Peyer's patch (tissue), 4 donors: ENCODE measurements at places on chromosomes 7 and 10. TPM values are rescaled to one million over a fixed set of nuclear protein-coding genes. Genes with fewer than 3 reads are reported as not detected.

DNA sequence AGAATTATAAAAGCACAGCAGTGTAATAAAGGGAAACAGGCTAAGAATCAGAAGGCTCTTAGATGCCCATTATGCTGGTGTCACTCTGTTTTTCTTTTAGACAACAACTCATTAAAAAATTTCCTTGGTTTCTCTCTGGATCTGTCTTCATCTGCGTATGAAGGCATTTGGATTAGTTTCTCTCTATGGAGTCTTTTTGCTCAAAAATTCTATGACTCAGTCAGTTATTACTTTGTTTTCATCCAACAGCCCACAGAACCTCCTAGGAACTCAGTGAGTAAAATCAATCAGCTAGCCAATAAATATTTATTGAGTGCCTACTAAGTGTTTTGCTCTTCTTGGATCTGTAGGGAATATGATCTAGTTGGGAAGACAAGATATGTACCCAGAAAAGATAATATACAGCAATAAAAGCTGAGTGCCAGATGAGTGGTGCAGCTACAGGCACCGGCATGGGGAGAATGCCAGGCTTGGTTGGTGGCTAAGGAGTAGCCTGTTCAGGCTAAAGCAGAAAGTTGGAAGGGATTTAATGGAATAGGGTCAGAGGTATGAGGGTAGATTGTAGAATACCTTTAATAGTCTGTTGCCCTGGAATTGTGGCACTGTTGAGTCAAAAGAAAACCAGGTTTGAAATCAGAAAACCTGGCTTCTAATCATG, 156.2 kb downstream of the LRRC4 start:
- H3K36me3 ChIP-seq: no peaks in the 10 kb centered on the region
- H3K4me3 ChIP-seq: no peak overlapping the region
- no peaks in the 10 kb centered on the region for H3K4me1 ChIP-seq

LEP gene
- not detected for total RNA-seq

GRCh38 chr10:90587081-90587491, 270.8 kb downstream of the HTR7 start:
- no peaks in the 10 kb centered on the region for H3K4me1 ChIP-seq
- no peaks in the 10 kb centered on the region for H3K36me3 ChIP-seq
- H3K4me3 ChIP-seq: no peak overlapping the region
- no peak overlapping the region for H3K27ac ChIP-seq
- H3K27me3 ChIP-seq: no peaks in the 10 kb centered on the region
- no peak for DNase-seq

DNA sequence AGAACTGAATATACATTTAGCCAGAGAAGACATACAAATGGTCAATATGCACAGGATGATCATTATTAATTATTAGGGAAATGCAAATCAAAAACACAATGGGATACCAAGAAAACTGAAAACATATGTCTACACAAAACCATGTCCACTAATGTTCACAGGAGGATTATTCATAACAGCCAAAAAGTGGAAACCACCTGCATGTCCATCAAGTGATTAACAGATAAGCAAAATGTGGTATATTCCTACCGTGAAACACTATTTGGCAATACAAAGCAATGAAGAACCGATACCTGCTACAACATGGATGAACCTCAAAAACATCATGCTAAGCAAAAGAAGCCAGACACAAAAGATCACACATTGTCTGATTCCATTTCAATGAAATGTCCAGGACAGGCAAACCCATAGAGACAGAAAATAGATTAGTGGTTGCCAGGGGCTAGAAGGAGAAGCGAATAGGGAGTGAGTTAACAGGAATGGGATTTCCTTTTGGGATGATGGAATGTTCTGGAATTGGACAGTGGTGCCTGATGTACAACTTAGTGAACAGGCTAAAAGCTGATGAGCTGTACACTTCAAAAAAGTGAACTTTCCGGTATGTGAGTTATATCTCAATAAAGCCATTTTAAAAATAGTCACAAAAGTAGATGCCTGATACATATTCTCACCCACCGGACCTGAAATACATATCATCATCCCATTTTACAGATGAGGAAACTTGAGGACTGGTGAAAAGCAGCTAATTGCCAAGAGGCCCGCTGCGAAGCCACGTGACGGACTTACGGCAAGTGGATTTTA, 33.6 kb downstream of the HIPK2 start:
- DNase-seq: no peak
- no peak overlapping the region for H3K27ac ChIP-seq
- H3K27me3 ChIP-seq: no peaks in the 10 kb centered on the region
- no peaks in the 10 kb centered on the region for H3K4me1 ChIP-seq

WNT8B gene
- not detected for total RNA-seq

- peak overlapping the region; percentile 73 for H3K27ac ChIP-seq
- H3K4me1 ChIP-seq: no peaks in the 10 kb centered on the region
- peak overlapping the region; percentile 38 for H3K4me3 ChIP-seq
- DNase-seq: peak; percentile 51
- H3K27me3 ChIP-seq: no peaks in the 10 kb centered on the region
- H3K36me3 ChIP-seq: no peaks in the 10 kb centered on the region
Observed at GRCh38 chr10:484925-485661, 204.4 kb downstream of the DIP2C start.

- H3K4me1 ChIP-seq: no peaks in the 10 kb centered on the region
- H3K4me3 ChIP-seq: no peak overlapping the region
- no peak for DNase-seq
Observed at GRCh38 chr7:16978358-16979244, 96.8 kb upstream of the AGR3 start.

SIRT1 gene
- 15.0 TPM for total RNA-seq

C7orf57 gene
- not detected for total RNA-seq

FGL2 gene
- 16.1 TPM for total RNA-seq

FAM131B gene
- total RNA-seq: 0.83 TPM

FFAR4 gene
- total RNA-seq: not detected

- no peak overlapping the region for H3K4me3 ChIP-seq
- no peak overlapping the region for H3K27ac ChIP-seq
- H3K4me1 ChIP-seq: no peaks in the 10 kb centered on the region
- DNase-seq: peak; percentile 82
- H3K27me3 ChIP-seq: no peaks in the 10 kb centered on the region
Observed at GRCh38 chr10:101272229-101272868, 43.1 kb upstream of the LBX1 start.

PKD2L1 gene
- not detected for total RNA-seq

GRCh38 chr10:74103560-74104258, 46.9 kb downstream of the AP3M1 start:
- DNase-seq: no peak
- no peaks in the 10 kb centered on the region for H3K27me3 ChIP-seq
- H3K4me1 ChIP-seq: no peaks in the 10 kb centered on the region

- no peak for DNase-seq
- H3K4me3 ChIP-seq: no peak overlapping the region
- H3K27me3 ChIP-seq: no peaks in the 10 kb centered on the region
- H3K27ac ChIP-seq: no peak overlapping the region
Observed at GRCh38 chr7:140659856-140660255, 12.9 kb upstream of the ADCK2 start.

DNA sequence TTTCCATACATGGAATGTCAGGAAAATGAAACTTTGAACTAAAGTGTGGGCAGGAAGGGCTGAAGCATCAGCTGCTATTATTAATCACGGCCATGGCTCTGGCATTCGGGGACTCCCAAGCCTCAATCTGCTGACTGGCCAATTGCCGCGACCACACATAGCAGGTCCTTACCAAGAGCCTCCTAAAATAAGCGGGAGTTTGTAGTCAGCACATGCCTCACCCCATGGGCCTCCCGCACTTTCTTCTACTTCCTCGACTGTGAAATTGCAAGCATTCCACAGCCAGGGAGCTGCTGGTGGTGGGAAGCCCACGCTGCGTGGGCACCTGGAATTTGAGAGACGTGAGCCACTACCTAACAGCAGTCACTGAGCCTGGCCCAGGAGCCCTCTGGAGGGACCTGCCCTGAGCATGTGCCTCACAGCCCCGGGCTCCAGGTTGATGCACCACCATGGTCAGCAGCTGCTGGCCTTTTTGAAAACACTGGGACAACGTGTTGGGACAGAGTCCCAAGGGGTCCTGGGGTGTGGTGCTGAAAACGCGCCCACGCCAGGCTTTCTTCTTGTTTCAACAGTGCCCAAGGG, 211.4 kb downstream of the TNS3 start:
- H3K27ac ChIP-seq: no peak overlapping the region
- H3K4me3 ChIP-seq: no peak overlapping the region
- H3K4me1 ChIP-seq: peaks cover 8% of the 10 kb centered on the region
- H3K36me3 ChIP-seq: no peaks in the 10 kb centered on the region
- H3K27me3 ChIP-seq: no peaks in the 10 kb centered on the region

GRCh38 chr10:7077880-7078279, 333.0 kb downstream of the SFMBT2 start:
- H3K27me3 ChIP-seq: no peaks in the 10 kb centered on the region
- H3K4me3 ChIP-seq: no peak overlapping the region
- no peak overlapping the region for H3K27ac ChIP-seq
- no peaks in the 10 kb centered on the region for H3K36me3 ChIP-seq
- no peak for DNase-seq

GRCh38 chr7:90611115-90611514, 15.0 kb downstream of the CDK14 start:
- DNase-seq: no peak
- no peaks in the 10 kb centered on the region for H3K4me1 ChIP-seq
- no peak overlapping the region for H3K4me3 ChIP-seq
- H3K27me3 ChIP-seq: no peaks in the 10 kb centered on the region
- no peaks in the 10 kb centered on the region for H3K36me3 ChIP-seq

GRCh38 chr7:18941207-18941606, 176.2 kb downstream of the TWIST1 start:
- H3K36me3 ChIP-seq: no peaks in the 10 kb centered on the region
- no peak overlapping the region for H3K4me3 ChIP-seq
- H3K27ac ChIP-seq: no peak overlapping the region
- H3K27me3 ChIP-seq: no peaks in the 10 kb centered on the region
- H3K4me1 ChIP-seq: no peaks in the 10 kb centered on the region

MRLN gene
- total RNA-seq: not detected

GRCh38 chr7:128030654-128031611, at the start of gene LRRC4:
Gene LRRC4, minus strand, starts transcription at chr7:128031437. Its CDS starts 797 bp downstream, at chr7:128030640.
- H3K27me3 ChIP-seq: no peaks in the 10 kb centered on the region
- peaks cover 7% of the 10 kb centered on the region for H3K4me1 ChIP-seq
- DNase-seq: peak; percentile 18
- no peaks in the 10 kb centered on the region for H3K36me3 ChIP-seq
- peak within 1 kb of the TSS; percentile 62 for H3K4me3 ChIP-seq

CALML5 gene
- not detected for total RNA-seq

TRIM73 gene
- 12.1 TPM for total RNA-seq

DNA sequence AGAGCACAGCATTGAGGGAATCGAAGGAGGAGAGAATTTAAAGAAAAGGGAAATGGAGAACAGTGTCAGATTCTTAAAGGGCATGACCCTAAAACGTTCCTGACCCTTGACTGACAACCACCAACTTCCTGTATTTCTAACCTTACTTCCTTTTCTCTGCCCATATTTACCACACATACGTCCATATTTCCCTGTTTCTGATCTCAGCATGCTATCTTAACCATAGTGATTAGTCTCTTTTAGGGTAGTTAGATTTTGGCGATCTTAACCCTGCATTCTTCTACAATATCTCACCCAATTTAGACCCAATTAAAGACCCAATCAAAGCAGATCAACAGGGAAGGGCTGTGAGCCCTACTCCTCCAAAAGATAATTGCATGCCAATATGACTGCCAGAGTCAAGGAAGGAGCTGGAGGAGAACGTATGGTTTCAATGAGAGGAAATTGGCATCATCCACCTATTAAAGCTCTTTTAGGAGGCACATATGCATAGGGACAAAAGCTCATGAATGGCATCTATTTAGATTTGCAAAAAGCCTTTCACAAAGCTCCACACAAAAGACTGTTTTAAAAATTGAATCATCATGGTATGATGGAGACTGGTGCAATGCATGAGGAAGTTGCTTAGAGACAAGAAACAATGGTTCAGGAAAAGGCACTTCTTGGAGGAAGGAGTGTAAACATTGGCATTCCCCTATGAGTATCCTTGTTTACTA, 49.0 kb upstream of the ARHGAP12 start:
- no peaks in the 10 kb centered on the region for H3K36me3 ChIP-seq
- H3K27ac ChIP-seq: no peak overlapping the region
- peaks cover 4% of the 10 kb centered on the region for H3K4me1 ChIP-seq

DNA sequence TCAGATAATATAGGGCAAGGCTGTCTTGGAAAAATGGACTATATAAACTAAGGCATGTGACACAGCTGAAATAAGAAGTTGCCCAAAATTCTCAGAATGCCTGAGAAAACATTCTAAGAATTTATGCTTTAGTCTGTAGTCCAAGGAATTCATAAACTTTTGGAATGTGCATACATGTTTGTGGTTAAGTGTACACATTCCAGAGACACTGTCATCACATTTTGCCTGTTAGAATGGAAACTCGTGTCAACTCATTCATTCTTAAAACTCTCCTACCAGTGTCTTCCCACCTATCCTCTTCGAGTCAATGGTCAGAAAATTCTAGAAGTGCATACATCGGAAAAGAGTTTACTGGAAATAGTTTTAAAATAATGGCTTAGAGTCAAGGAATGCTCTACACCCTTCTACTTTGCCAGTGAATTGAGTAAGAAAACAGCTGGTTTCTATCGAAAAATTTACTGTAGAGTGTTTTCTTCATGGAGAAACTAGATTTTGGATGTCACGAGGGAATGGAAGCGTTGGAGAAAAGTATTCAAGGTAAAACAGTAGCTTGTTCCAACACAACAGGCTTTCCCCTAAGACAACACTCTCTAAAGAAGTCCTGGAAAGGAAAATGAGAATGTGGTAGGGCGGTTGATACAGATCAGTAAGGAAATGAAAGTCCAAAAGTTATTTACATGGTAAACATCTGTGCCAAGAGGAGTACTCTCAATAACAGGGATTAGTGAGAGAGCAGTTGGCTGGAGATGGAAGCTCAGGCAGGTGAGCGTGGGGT, 1177.6 kb upstream of the C7orf33 start:
- DNase-seq: no peak
- no peaks in the 10 kb centered on the region for H3K27me3 ChIP-seq
- no peak overlapping the region for H3K27ac ChIP-seq
- no peaks in the 10 kb centered on the region for H3K4me1 ChIP-seq
- no peak overlapping the region for H3K4me3 ChIP-seq
- no peaks in the 10 kb centered on the region for H3K36me3 ChIP-seq

GRCh38 chr10:78571286-78571685, 497.5 kb upstream of the ZMIZ1 start:
- peaks cover 7% of the 10 kb centered on the region for H3K4me1 ChIP-seq
- H3K27ac ChIP-seq: no peak overlapping the region
- no peaks in the 10 kb centered on the region for H3K27me3 ChIP-seq
- no peak overlapping the region for H3K4me3 ChIP-seq
- H3K36me3 ChIP-seq: no peaks in the 10 kb centered on the region

ZFYVE27 gene
- total RNA-seq: 85.1 TPM

DNA sequence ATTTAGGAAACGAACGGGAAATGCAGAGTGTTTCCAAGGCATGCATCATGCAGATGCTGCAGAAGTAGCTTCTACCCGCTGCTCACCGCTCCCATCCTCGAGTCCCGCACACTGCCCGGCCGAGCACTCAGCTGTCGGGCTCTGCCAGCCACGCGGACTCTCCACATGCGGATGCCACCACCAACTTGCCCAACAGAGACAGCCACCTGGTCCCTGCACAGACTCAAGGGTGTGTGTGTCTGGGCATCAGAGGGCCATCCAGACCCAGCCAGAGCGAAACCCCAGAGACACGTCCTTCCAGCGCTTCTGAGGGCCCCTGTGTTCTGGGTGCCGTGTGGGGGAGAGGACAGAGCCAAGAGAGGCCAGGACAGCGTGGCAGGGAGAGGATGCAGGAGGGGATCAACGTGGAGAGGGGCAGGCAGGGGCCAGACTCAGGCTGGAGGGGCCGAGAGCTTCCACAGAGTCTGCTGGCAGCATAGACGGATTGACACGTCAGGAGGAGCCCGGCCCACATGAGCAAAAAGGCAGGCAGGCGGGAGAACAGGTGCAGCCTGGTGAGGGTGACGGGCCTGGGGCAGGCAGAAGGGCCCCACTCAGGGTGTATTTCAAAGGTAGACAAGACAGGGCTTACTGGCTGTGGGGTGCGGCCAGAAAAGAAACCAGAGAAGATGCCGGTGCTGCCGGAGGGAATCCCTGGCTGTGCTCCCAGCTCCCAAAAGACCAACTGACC, 18.3 kb downstream of the GPER1 start:
- H3K36me3 ChIP-seq: no peaks in the 10 kb centered on the region
- H3K27ac ChIP-seq: no peak overlapping the region
- no peak overlapping the region for H3K4me3 ChIP-seq
- no peaks in the 10 kb centered on the region for H3K4me1 ChIP-seq
